ENCODE measurements at places on chromosomes 12 and 14.

GRCh38 chr14:73976125-73976524 lies 26.0 kb downstream of the COQ6 start:
- DNase-seq, result no peak

GRCh38 chr12:74598819-74599218 lies 61.2 kb downstream of the ATXN7L3B start:
- no peak for DNase-seq

- no peak for DNase-seq
Measured at GRCh38 chr12:1798641-1799020, 21.7 kb upstream of the LRTM2 start.

GRCh38 chr14:44438936-44439335 lies 68.1 kb downstream of the FSCB start:
- no peak for DNase-seq

- no peak for DNase-seq
Measured at GRCh38 chr14:68195126-68195525, 375.5 kb downstream of the RAD51B start.

DNA sequence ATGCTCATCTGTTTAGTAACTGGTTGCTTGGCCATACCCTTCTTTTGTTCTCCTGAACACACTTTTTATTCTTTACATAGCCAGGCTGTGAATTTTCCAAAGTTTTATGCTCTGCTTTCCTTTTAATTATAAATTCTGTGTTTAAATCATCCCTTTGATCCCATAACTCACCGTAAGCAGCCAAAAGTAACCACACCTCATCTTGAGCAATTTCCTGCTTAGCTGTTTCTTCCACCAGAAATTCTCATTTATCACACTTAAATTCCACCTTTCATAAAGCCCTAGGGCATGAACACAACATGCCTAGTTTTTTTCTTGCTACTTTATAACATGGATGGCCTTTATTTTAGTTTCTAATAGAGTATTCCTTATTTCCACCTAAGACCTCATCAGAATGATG lies 510.7 kb downstream of the C12orf50 start:
- no peak for DNase-seq

- no peak for DNase-seq
Measured at GRCh38 chr14:78292003-78292402, 121.8 kb downstream of the NRXN3 start.

DNA sequence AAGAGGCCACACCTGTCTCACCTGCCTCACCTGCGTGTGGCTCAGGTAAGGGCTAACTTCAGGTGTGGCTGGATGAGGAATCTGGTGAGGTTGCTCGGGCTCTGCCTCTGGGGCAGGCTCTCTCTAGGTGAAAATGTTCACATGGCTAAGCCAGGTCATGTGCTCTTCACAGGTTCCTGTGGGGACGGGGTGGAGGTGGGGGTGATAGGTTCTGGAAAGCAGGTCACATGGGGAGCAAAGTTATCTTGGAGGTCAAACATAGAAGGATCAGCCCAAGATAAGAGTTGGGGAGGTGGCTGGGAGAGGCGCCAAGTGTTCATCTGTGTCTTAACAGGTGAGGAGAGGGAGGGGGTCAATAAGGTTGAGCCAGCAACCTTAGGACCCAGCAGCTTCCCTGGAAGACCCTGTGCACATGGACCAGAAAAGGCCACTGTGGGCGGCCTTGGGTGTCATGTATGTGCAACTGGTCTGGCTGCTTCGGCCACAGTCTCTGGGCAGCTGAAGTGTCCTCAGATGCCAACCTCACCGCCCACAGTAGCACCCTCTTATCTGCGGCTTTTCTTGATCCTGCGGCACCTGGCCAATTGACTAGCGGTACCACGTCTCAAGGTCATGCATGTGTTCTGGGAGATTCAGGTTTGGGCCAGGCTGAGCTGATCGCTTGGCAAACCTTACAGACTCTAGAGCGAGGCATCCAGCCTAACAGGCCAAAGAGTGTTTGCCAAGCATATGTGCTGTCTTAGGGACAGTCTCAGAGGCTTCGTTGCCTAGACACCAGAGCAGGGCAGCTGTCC lies 60.5 kb downstream of the CACNA1C start:
- DNase-seq, result no peak

DNA sequence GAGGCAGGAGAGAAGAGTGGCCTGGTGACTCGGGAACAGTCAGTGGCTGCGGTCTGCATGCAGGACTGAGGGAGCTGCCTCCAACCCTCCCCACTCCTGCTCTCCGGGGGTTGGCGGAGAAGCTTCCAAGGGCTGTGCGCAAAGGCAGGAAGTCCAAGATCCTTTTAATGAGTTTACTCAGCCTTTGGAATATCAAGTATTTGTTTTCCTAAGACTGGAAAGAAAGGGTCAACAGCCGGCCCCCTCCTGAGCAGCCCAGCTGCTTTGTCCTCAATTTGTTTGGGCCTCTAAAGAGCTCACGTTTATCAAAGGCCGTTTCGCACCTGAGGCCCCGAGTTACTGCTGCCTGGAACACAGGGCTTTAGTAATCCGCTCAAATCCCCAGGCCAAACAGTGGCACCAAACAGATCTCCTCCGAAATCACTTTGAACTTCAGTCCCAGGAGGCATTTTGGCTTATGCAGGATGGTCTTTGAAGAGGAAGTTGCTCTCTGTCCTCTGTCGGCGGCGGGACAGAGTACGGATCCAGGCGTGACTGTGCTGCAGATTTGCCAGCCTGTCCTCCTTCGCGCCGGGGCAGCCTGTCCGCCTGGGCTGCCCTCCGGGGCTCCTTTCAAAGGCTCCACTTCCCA lies 117.2 kb upstream of the FZD10 start:
- DNase-seq, result no peak

DNA sequence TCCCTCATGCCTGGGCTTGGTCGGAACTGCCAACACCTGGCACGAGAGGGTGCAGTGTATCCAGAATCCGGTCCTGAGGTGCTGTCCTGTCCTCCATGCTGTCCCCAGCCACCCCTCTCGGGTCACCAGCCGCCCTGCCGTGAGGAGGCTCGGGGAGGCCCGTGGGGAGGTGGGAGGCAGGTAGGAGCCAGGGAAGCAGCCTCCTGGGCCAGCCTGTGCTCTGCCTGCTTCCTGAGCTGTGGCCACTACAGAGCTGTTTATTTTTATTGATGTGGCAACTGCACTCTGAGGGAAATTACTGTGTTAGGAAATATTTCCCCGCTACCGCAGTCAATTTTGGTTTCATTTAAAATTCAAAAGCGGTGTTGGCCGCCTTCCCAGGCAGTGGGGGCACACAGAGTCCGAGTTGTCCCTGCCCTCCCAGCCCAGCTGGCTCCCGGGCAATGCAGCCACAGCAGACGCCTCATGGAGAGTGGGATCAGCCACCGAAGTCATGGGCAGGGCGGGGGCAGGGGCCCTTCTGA lies 18.3 kb downstream of the NOC4L start:
- DNase-seq, result no peak

DNA sequence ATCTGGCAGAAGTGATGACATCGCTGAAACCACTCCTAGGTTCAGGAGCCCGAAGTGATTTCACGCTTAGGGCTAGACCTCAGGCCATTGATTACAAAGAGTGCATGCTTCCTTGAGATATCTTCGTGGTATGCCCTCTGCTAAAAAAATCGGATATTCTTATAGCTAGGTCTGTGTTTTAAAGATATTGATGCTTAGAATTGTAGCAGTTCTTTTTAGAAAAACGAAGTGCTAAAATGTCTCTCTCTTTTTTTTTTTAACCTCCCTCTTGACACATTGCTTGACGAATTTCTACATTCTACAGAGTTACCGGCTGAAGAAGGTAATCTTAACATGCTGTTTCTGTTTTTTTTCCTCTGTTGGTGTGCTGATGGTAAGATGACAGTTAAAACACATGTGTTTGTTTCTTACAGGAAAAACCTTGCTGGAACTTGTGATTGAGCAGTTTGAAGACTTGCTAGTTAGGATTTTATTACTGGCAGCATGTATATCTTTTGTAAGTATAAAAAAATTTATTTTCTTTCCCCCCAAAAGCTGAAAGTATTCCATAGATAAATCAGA lies 1.3 kb downstream of the ATP2A2 start:
- no peak for DNase-seq

GRCh38 chr14:68888025-68888850 lies 90.9 kb downstream of the ACTN1 start:
- no peak for DNase-seq

DNA sequence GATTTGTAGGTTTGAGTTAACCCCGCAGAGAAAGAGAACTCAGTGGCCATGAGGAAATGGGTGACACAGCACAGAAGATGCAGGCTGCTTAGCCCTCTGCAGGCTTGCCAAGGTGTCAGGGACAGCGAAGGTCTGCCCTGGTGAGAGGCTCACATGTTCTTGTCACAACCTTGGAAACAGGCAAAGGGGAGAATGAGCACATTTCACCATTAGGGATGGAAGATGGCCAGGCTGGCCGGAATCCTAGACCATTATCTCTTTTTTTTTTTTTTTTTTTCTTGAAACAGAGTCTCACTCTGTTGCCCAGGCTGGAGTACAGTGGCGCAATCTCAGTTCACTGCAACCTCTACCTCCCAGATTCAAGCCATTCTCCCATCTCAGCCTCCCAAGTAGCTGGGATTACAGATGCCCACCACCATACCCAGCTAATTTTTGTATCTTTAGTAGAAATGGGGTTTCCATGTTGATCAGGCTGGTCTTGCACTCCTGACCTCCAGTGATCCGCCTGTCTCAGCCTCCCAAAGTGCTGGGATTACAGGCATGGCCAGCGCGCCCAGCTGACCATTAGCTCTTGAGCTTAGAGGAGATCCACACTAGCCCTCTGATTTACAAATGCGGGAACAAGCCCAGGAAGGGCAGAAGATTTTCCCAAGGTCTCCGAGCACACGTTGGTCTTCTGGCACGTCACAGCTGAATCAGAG lies 34.6 kb downstream of the LTBP2 start:
- DNase-seq, result no peak

- DNase-seq, result no peak
Measured at GRCh38 chr14:85527445-85528035, 2.4 kb upstream of the FLRT2 start.

DNA sequence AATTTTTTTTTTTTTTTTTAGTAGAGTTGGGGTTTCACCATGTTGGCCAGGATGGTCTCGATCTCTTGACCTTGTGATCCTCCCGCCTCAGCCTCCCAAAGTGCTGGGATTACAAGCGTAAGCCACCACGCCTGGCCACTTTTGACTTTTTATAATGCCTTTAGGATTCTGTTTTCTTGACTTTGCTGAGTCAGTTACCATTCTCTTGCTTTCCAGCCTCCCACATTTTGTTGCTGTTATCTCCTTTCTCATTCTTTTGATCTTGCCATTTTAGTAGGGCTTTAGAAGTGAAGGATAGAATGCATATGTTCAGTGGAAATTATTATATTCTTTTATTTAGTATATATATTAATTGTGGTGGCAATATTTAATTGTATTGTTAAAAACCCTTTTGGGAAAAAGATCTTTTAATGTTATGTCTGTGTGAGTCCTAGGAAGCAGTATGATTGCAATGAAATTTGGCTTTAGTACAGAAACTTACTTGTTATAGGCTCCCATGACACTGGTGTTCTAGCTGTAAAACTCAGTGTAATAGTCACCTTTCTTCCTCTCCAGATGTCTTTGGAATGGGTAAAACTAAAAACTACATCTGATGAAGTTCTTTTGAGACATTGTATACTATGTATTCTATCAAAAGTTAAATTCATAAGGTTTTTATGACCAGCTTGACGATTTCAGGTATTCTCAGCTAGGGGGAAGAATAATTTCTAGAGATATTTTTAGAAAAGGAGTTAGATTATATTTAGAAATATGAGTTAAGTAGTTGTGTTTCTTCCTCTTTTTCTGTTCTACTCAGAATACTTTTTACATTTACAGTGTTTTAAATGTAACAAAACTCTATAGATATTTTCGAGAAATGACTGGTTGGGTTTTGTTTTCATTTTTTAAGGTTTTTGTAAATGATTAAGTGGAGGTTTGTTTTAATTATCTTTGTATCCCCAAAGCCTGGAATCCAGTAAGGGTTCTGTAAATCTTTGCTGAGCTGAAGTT lies 74.7 kb downstream of the APAF1 start:
- no peak for DNase-seq

DNA sequence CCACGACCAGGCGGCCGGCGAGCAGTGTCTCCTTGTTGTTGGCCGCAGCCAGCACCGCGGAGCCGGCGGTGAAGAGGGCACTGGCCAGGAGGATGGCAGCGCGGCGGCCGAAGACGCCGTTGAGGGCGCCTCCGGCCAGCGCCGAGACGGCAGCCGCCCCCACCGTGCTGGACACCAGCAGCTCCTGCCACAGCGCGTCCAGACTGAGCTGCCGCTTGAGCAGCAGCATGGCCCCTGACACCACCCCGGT lies 691 bp downstream of the SLC2A13 start:
- DNase-seq, result peak; percentile 9

DNA sequence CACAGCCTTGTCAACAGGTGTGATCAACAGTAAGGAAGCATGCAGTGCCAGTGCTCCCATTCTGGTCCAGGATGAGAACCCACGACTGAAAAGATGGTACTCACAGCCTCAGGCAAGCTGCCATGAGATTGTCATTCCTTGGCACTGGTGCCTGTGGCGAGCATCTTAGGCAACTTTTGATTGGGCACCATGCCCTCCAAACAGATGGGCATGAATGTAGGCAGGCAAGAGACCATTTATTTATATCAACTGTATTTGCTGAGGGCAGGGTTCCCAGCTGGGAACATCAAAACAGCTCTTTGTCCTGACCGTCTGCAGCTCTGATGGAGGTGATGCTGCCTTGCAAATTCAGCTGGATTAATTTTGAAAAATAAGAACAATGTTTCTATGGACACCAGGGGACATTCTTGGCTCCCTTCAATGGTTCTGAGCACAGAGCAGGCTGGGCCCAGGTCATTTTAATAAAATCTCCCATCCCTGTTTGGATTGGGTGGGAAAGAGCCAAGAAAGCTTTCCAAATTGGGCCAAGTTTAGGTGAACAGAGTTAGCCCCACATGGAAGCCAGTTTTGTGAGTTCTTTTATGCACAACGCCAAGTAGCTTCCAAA lies 522.5 kb downstream of the RMST start:
- no peak for DNase-seq

- DNase-seq, result no peak
Measured at GRCh38 chr12:112606611-112607365, 184.8 kb upstream of the RPH3A start.

DNA sequence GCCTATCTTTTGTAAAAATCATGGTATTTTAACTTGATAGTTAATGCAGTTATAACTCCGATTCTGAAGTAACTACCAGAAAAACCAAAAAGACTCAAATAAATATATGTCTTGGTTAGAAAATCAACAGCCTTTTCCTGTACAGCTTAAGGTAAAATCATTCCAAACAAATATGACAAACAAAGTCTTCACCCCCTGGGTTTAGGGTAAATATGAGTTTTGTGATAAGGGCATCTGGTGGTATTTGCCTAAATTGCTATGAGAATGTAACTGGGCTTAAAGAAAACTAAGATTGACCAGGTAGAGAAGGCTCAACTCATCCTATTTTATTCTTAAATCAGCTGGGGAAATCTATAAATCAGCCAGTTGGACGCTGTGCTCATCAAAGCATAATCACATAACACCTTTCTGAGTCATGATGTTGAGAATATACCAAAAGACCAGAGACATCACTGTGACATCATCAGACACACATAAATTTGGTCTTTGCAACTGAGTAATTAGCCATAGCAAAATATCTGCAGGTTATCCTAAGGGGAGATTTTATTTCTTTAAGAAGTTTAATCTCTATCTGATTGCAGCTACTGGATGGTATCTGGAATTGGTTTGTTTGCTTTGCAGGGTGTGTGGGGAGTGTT lies 133.9 kb downstream of the STXBP6 start:
- no peak for DNase-seq
